ENCODE measurements at places on chromosomes 13 and 19.

DNA sequence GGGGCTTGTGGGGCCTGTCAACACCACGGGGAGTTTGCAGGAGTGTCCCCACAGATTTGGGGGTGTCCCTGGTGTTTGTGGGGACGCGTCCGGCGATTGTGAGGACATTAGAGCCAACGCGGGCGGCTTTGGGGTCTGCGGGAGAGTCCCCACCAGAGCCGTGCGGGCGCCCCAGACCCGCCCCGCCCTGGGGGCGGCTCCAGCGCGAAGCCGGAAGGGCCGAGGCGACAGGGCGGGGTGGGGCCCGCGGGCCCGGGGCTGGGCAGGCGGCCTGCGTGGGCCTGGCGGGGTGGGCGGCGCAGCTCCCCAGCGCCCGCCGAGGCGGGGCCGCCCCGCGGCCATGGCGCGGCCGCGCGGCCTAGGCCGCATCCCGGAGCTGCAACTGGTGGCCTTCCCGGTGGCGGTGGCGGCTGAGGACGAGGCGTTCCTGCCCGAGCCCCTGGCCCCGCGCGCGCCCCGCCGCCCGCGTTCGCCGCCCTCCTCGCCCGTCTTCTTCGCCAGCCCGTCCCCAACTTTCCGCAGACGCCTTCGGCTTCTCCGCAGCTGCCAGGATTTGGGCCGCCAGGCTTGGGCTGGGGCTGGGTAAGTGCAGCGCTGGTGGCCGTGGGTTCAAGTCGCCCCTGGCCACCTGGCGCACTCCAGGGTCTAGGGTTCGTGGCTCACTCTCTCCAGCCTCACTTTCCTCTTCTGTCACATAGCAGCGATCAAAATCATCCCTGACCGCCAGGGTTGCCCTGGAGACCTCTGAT lies 10.3 kb downstream of the PDE4A start:
- DNase-seq = peak; percentile 58

- no peak for DNase-seq
Observed at GRCh38 chr13:75920536-75920935, 284.4 kb downstream of the LMO7 start.

- DNase-seq = no peak
Observed at GRCh38 chr19:1675633-1676350, 23.4 kb upstream of the TCF3 start.

DNA sequence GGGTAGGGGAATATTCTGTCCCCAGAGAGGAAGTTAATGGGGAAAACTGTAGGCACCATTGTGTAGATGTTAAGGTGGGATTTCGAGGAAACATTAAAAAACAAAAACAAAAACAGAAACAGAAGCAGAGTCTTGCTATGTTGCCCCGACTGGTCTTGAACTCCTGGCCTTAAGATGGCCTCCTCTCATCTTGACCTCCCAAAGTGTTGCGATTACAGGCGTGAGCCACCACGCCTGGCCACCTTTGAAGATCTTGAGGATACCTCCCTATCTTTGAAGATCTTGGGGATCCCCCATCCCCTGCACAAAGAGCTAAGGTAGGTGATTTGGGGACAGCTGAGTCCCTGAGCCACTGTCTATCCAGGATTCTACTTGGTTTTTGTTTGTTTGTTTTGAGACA lies 553 bp upstream of the ICAM3 start:
- no peak for DNase-seq

DNA sequence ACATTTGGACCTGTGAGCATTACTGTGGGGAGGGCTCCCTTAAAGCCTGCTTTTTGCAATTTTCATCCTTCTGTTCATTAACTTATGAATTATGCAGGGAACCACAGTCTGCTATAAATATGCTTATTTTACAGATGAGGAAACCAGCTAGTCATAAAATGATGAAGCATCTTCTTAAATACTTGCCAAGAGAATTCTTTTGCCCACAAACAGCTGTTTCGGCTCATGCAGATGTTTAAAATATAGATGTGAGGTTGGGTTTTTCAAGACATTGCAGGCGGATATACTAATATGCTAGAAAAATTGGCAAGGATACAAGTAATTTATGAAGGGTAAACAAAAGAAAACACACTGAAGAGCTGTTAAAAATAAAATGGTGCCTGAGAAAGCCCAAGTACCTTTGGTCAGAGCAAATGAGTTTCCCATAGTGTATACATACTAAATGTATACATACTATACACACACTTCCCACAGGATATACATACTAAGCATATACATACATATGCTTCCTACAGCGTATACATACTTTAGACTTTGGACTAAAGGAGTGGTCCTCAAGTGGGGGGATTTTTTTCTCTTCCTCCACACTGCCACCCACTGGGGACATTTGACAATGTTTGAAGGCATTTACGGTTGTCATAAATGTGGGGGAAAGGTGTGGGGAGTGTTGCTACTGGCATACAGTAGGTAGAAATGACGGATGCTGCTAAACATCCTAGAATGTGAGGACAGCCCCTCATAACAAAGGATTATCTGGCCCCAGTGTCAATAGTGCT lies 164.9 kb upstream of the CSNK1A1L start:
- no peak for DNase-seq

GRCh38 chr13:66751691-66752090 lies 478.4 kb downstream of the PCDH9 start:
- DNase-seq = no peak

GRCh38 chr13:36131222-36131930 lies at the start of gene DCLK1:
TSS of gene DCLK1 (minus strand) at chr13:36131382.
- DNase-seq = no peak

DNA sequence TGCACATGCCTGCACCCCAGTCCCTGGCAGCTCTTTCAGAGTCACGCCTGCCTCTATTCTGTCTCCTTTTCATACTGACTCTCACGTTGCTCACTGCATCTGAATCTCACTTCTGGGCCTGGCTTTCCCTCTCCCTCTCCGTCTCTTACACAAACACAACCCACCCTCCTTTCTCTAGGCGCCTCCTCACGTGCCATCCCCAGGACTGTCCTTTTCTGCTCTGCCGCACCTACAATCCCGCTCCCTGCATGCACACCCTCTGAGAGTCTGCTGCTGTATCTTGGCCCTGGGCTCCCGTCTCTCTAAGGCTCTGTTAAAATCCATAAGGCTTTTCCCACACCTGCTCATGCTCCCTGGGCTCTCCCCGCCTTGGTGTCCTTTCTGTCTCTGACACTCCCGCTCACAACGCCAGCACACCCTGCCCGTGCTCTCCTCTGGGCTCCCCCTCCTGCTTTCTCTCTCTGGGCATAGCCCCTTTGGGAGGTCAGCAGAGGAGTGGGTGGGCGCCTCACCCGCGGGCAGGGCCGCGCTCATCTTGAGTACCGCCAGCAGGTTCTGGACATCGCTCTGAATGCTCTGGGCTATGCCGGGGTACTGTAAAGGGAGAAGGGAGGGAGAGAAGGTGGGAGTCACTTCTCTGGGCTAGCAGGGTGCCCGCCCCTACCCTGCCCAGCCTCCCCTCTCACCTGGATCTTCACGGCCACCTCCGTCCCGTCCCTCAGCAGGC lies 12.7 kb upstream of the NUMBL start:
- DNase-seq = no peak

GRCh38 chr13:72104656-72105180 lies 237.7 kb upstream of the DACH1 start:
- DNase-seq = no peak

DNA sequence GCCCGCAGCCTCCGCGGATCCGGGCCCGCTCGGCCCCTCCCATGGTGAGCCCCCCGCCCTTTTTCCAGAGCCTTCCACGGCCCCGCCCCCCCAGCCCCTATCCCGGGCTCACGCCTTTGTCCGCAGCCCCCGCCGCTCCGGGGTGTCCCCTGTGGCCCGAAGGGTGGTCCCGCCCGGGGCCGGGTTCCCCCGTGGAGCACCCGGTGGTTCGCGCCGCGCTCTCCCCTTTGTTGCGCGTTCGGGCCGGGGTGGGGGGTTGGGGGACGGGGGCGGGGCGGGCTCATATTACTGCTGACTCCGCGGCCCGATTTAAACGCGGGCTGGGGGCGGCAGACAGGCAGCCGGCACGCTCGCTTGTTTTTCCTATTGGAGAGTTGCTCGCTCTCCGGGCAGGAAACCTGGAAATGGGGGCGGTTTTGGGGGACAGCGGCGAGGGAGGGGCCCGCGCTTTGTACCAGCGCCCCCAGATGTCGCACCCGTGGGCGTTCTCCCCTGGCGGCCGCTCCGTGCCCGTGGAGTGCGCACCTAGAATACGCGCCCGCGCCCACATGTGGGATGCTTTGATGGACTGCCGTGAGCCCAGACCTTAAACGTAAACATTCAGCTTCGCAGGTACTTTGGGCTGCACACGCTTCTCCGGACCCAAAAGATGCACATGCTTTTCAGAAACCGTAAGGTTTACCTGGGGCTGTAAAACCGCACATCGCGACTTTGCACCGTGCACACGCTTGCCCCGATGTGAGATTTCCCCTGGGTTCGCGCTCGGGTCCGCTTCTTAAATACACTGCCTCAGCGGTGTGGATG lies 699 bp downstream of the PTOV1 start:
- no peak for DNase-seq

GRCh38 chr13:44283600-44283999 lies 90.0 kb upstream of the SERP2 start:
- no peak for DNase-seq

DNA sequence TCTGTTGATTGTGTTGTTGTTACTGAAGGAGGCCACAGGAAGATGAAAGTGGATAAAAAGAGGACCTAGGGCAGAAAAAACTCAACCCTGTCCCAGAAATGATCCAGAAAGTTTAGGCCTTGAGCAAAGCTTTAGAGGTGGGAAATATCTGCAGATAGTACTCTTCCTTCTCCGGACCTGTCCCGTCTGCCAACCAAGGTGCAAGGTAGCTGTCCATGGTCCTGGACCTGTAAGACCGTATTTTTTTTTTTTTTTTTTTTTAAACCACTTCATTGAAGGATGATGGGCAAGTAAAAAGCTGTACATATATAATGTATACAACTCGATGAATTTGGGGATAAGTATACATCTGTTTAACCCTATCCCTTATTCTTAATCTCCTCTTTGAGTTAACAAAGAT lies 225.9 kb downstream of the OLFM4 start:
- DNase-seq = no peak

DNA sequence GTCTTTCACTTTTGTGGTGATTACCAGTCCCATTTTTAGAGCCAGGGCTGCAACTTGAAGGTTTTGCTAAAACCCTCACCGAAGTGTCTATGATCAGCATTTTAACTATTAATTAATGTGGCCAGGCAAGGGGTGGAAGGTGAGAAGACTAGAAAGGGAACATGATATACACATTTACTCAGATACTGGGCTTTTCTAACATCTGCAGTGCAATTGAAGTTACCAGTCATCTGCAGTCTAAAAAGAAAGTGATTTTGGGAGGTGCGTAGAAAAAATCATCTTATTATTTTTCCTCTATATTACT lies 481 bp downstream of the ALOX5AP start:
- DNase-seq = peak; percentile 27

DNA sequence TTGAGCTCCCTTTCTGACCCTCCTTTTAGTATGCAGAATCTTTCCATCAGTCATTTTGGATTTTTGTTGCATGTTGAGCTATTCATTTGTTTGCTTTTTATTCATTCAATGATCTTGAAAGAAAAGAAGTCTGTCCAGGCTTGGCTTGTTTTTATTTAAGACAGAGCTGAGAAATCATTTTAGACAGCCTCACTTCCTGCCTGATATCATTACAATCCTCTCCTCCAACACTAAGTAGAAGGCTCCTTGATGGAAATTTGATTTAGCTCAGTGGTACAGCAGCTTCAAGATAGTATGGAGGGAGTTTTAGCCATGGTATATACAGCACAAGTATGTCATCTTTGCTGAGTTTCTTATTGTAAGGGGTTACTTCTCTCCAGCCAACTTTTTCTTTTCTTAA lies 28.4 kb downstream of the MBNL2 start:
- no peak for DNase-seq

- DNase-seq = peak; percentile 11
Observed at GRCh38 chr13:99528547-99528946, 27.3 kb downstream of the TM9SF2 start.

GRCh38 chr13:51479199-51479523 lies 26.3 kb upstream of the INTS6 start:
- DNase-seq = no peak

- no peak for DNase-seq
Observed at GRCh38 chr19:32032561-32032960, 312.8 kb upstream of the ZNF507 start.

DNA sequence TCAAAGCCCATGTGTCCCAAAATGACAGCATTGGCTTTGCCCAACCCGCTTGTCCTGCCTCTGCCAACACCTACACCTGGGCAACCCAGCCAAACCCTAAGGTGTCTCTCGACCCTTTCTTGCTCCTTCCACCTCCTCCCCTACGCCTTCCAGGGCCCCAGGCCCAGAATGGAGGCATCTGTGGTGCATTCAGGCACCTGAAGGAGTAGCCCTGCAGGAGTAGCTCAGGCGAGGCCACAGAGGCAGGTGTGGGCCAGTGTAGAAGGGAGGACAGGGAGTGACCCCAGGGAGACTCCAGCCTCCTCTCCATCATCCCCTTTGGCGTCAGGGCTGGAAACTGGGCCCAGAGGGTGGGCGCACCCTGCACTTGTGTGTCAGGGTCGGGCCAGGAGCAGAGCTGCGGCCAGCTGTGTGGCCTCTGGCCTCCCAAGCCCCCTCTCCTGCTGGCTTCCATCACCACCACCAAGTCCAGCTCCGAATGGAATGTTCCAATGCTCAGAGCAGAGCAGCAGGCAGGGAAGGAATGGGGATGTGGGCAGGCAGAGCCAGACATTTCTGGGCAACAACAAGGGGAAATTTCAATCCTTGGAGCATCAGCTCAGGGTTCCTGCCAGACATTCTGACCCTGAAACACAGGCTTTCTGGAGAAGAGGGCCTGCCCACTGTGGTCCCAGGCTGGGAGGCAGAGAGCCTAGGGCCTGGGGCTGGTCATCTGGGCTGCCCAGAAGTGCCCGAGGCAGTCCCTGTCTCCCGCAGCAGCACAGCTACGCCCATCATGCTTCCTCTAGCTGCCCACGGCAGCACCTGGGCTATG lies 16.4 kb downstream of the PLEKHF1 start:
- no peak for DNase-seq

DNA sequence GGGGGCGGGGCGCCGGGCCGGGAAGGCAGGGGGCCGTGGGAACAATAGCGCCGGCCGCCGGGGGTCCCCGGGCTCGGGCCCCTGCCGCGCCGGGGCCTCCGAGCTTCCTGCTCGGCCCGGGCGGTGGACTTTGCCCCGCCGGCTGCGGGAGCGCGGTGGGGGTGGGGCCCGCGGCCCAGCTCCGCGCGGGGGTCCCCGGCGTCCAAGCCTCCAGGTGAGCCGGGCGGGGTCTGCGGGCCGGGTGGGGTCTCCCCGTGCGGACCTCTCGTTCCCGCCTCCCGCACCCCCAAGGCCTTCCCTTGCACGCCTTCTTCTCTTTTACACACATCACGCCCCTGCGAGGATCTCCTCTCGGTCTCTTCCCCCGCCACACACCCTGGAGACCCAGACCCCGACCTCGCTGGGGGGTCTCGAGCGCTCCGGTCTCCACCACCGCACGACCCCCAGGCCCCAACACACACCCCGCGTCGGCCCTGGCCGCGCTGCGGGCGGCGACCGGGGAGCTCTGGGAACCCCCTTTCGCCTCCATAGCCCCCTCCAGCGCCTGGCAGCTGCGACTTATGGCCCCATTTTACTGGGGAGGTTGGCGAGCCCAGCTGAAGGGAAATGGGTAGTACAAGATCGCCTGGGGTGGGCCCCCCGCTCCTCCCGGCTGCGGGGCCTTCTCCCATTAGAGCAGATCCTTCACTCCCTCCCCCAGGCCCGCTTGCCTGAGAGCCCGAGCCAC lies 711 bp downstream of the CAMSAP3 start:
- DNase-seq = no peak

All from immature natural killer cell (primary cell).